ENCODE measurements at places on chromosomes 4 and X. TPM values are rescaled to one million over a fixed set of nuclear protein-coding genes. Genes with fewer than 3 reads are reported as not detected.

Gene MAGEA12
- polyA plus RNA-seq, result not detected

Gene AMER1
- polyA plus RNA-seq, result 6.6 TPM

Gene NOX1
- 0.22 TPM for polyA plus RNA-seq

Gene GAR1
- 28.1 TPM for polyA plus RNA-seq

Gene PLP2
- polyA plus RNA-seq, result 179 TPM

Gene SPP1
- polyA plus RNA-seq, result 85.1 TPM

Gene UGT2B10
- polyA plus RNA-seq, result not detected

Gene MAGEC1
- polyA plus RNA-seq, result not detected

Gene SYP
- 1.0 TPM for polyA plus RNA-seq

Gene CDKL5
- polyA plus RNA-seq, result 4.0 TPM

Gene HNRNPDL
- 355 TPM for polyA plus RNA-seq

Gene KIF4A
- polyA plus RNA-seq, result 5.5 TPM

Gene NIPAL1
- 4.5 TPM for polyA plus RNA-seq

Gene EREG
- not detected for polyA plus RNA-seq

Gene SCML2
- 6.1 TPM for polyA plus RNA-seq

Gene L1CAM
- 1.9 TPM for polyA plus RNA-seq

Gene HSFX3
- polyA plus RNA-seq, result 1.1 TPM

Gene ABCD1
- polyA plus RNA-seq, result 10.3 TPM

Gene ETNPPL
- not detected for polyA plus RNA-seq

Gene HTT
- polyA plus RNA-seq, result 21.1 TPM

Gene TMEM31
- polyA plus RNA-seq, result 0.99 TPM

Gene MAMLD1
- 16.0 TPM for polyA plus RNA-seq

Gene HMX1
- polyA plus RNA-seq, result 0.14 TPM

Gene SPANXA1
- polyA plus RNA-seq, result not detected

Gene ADGRL3
- polyA plus RNA-seq, result 19.5 TPM

Gene UBE2D3
- polyA plus RNA-seq, result 267 TPM

Gene LSM6
- 31.1 TPM for polyA plus RNA-seq

Gene EXOC1L
- polyA plus RNA-seq, result not detected

Gene PAGE1
- polyA plus RNA-seq, result not detected
